Stimulated activated CD8-positive, alpha-beta memory T cell treated with anti-CD3 and anti-CD28 coated beads, Interleukin-15, amount 100 ng/mL, for 24 hours (primary cell): ENCODE measurements at places on chromosomes 2 and 18.

DNA sequence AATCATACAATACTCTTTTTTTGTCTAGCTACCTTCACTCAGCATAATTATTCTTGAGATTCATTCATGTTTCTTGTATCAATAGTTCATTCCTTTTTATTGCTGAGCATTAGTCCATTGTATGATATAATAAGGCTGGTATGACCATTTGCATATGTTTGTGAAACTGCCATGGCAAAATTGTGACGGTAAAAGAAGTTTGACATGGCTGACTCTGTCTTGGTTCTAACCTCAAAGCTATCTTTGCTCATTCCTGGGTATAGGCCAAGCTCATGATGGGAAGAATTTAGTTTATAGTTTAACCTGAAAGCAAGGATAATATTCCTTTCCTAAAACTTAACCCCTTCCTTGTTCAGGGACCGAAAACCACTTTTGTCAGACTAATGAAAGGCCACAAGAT is 46.4 kb downstream of the COMMD1 start:
- no peak for DNase-seq

DNA sequence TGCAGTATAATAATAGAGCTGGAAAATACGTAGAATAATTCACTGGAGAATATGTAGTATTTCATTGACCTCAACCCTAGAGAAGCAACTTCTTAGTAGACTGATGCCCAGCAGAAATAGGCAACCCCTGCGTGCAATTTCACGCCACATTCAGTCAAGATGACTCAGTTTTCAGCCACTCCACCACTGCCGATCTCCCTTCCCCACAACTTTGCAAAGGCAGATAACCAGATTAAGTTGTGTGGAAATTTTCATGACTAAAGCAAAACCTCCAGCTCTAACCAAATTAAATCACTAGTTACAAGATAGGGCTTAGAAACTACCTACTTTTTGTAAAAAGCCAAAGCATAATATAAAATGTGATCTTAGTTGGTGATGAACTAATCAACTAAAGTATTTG is 63.3 kb upstream of the STK17B start:
- no peak for DNase-seq

DNA sequence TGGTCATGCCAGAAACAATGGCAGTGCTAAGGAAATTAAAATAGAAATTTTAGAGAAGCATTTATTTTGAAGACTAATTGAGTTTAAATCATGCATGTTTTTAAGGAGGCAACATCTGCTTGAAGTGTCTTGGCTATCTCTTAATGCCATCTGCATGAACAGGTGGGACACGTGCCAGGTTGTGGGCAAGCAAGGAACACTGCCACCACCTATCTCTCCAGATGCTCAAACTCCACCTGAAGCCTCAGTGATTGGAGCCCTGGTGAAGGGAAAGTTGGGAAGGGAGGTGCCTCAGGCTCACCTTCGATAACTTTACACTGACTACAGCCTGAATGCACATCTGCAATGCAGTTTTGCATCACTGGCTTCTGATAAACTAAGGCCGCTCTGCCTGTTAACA is 91.5 kb downstream of the TPGS2 start:
- DNase-seq: no peak

- DNase-seq: no peak
Measured at GRCh38 chr2:234991793-234992192, 40.0 kb downstream of the SH3BP4 start.

DNA sequence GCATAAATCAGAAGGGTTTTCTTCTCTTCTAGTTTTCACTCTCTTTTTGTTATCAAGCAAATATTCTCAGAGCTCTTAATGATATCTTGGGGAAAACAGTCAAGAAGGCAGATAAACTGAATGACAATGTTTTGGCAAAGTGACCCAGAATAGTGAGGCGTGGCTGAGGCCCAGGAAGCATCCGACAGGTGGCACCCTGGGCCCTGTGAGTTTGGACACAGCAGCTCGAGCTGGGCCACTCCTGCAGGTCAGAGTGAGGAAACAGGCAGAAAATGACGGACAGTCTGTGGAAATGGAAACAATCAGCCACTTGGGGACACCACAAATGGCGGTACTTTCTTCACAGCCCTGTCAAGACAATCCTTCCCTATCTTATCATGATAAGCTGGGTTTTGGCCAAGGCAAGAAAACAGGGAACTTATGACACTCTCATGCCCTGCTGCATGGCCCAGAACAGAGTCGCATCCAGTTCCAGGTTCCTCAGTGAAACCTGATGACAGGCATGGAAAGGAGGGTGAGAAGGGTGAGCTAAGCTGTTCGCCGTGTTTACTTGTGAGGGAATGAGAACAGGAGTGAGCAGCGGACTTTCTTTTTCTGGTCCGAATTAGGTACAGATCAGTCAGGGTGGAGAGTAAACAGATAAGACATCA is 32.1 kb downstream of the MRPL44 start:
- no peak for DNase-seq

DNA sequence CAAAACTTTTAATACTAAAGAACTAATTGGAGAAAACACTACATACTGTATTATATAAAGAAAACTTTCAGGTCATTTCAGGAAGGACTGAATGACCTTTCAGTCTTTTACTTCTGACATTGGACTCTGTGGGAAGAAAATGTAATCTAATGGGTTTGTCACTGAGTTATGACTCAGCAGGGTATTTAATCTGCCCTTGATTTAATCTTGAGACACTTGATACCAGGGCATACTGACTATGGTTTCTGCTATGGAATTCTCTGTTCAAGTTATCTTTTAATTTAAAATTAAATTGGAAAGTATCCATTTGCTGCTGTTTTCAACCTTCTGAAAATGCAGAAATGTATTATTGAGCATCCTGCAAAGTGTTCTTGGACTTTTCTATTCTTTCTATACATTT is 354.2 kb upstream of the GALNT5 start:
- DNase-seq: no peak

GRCh38 chr2:169107645-169108044 is 38.3 kb downstream of the DHRS9 start:
- no peak for DNase-seq

DNA sequence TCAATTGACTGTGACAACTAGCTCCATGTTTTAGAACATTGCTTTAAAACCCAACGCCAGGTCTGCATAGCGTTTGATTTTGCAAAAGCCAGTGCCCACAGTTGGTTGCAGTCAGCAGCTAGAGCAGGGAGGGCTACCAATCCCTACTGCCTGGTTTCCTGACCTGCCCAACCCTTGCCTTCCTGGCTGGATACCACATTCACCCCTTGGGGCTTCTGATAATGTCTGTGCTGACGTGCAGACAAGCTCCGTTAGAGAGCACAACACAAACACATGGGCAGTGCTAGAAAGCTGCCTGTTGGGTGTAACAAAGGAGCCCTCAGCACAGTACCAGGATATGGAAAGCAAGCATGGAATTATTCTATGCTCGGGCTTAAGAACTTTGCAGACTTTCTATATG is 71.4 kb upstream of the THSD7B start:
- DNase-seq: no peak

DNA sequence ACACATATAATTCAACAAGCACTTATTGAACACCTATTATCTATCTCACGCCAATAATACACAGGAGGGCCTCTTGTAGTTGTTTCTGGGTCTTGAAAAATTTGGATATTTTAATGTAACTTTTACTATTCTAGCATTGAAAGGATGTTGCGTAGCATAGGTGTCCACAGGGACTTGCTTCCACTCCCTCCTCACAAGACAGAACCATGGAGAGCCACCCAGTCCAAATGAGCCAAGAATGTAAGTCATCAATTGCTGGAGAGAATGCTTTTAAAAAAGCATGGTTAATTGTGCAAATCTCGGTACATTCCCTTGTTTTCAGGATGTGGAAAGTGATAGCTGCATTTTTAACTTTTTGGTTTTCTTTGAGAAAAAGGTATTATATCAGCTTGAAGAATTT is 46.8 kb downstream of the DOCK10 start:
- no peak for DNase-seq

DNA sequence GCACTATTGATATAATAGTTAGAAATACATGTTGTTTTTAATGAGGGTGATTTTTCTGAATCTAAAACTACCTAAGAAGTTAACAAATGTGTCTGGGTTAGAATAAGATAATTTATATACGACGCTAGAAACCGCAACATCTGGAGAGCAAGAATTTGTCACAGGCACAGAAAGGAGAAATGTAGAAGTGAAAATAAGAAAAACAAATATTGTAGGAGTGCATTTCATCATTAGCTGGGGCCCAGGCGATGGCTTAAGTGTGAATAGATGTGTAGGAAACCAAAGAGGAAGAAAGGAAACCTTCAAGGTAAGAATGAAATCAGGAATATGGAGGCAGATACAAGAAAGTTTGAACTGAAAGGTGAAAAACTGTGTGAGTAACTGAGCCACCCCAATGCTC is 90.3 kb downstream of the LRP2 start:
- no peak for DNase-seq

DNA sequence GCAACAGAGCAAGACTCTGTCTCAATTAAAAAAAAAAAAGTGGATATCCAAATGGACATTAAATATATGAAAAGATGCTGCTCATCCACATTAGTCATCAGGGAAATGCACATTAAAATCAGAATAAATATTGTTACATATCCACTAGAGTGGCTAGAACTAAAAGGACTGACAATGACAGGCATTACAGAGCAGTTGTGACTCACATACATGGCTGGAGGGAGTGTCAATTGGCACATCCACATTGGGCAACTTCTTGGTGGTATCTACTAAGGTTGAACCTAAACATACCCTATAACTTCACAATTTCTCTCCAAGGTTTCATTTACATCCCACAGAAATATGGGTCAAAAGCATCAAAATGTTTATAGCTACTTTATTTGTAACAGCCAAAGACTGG is 14.0 kb upstream of the DNER start:
- no peak for DNase-seq

GRCh38 chr2:120983344-120983743 is 247.7 kb downstream of the GLI2 start:
- no peak for DNase-seq

DNA sequence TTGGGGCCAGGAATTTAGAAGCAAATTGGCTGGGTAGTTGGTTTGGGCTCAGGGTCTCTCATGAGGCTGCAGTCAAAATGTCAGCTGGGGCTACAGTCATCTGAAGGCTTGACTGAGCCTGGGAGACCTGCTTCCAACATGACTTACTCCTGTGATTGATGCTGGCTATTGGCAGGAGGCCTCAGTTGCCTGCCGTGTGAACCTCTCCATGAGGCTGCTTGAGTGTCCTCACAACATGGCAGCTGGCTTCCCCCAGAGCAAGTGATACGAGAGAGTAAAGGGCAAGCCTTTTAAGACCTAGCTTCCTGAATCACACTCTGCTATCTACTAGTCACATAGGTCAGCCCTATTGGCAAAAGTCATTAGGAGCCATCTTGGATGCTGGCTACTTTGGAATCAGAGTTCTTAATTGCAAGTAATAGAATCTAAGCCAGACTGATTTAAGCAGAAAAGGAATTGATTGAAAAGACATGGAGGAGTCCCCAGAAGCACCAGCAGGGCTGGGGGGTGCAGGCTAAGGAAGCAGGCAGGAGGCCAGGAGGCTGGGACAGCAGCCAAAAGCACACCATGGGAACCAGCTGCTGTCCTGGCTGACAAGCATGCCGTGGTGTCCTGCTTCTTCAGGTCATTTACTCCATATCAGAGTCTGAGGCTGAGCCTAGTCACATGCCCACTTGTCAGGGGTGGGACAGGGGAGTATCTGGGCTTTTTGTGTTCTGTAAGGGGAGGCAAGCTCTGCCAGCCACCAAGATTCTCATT is 7.8 kb upstream of the GIGYF2 start:
- no peak for DNase-seq

- DNase-seq: no peak
Measured at GRCh38 chr18:45839414-45840395, 14.2 kb downstream of the SIGLEC15 start.

DNA sequence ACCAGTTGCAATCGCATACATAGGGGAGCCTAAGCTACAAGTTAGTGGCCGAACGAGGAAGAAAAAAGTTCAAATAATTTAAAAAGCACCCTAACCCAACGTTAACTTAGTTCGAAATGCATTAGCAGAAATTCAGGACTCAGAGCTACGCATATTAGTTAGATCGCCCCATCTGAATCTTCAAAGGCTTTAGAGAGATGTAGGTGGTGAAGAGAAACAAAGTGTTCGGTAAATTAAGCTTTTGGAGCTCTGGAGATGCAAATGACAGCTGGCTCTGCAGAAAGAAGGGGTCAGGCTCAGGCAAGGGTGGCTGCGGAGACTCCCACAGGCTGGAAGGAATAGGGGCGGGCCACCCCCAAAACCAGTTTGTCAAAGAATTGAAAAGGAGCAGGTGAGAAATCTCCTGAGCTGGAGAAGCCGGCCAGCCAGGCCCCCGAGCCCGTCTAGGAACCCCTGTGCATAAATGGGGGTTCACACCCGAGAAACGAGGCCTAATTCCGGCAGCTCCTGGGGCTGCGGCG is 621 bp downstream of the TXNL1 start:
- no peak for DNase-seq

DNA sequence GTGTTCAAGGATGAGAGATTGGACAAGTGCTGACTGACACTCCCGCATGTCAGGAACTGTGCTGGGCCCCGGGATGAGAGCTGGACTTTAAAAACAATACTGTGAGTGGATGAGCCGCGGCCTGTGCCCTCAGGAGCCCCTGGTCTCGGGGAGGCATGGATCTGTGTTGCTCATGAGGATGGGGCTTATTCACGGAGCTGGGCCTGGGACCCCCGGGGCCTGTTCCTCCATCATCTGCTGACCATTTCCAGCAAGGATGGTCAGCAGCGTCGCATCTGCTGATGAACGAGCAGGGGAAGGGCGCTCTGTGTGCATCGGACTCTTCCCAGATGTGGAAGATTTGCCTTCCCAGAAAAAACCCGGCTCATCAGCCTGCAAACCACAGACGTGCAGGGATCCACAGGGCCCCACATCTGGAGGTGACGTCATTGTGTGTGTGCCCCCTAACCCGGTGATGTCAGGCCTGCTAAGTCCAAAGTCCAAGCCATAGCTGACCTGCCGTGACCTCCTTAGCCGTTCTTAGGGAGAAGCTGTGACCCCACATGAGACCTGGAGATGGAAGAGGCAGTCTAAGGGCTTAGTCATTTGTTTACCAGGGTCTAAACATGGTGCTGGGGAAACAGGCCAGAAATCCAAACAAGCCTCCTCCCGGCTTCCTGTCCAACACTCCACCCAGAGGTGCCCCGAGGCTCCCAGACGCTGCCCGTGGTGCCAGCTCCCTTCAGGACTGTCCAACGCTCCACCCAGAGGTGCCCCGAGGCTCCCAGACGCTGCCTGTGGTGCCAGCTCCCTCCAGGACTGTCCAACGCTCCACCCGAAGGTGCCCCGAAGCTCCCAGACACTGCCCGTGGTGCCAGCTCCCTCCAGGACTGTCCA is 143.9 kb downstream of the PXDN start:
- DNase-seq: no peak

GRCh38 chr2:98909317-98910211 is 26.5 kb downstream of the CRACDL start:
- DNase-seq: no peak
